ENCODE measurements at places on chromosomes 5 and 9.

DNA sequence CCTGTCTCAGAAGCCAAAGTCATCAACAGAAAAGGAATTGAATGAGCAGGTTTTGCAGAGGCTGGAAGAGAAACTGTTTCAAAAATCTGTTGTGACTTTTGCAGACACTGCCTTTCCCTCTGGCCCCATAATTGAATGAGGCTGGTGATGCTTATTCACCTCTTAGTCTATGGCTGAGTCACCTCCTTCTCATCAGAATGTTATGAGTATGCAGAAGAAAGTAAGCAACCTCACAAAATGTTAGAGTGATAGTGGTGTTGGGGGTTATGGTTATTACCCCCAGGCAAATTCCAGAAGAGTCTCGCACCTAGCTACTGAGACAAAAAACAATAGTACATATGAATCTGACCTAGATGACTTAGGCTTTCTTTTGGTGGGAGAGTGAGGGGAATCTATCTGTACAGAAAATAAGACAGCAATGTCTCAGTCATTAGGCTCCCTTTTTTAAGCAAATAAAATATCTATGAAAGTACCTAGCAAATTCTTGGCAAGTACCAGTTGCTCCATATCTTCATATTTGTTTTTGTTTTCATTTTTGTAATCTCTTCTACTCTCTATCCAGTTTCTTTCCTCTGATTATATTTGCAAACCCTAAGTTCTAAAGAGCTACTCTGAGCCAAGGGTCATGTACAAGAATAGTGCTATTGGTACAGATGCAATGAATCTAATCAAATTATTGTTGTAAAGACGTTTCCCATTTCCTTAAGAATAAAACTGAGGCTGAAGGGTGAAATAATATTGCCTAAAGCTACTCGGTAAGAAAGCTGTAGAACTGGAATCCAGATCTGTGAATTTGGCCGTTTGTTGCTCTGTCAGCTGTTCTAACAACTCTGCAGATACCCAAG, 498.1 kb upstream of the TNC start:
- no peak for DNase-seq

DNA sequence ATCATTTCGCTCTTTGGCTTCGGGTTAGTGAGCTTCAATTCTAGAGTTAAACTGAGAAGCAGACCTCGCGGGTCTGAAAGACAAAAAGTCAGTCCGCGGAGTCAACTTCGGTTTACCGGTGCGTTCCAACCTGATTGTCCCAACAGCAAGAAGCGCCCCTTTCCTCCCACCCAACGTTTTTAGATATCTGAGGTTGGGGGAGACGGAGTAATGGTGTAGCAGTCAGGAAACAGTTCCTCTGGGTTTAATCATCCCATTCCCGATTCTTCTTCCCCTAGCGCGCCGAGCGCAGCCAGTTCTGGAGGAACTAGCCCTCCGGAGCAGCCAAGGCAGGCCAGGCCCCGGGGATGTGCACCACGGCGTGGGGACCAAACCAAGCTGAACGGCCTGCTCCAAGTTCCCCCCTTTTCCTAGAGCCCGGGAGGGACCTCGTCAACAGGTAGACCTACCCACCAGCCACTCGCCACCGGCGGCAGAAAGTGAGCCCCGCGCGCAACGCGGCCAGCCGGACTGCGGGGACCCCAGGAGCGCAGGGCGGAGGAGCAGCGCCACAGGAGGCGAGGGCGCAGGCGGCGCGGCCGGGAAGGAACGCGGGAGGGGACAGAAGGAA, 622 bp upstream of the ISL1 start:
- no peak for DNase-seq

- no peak for DNase-seq
These were observed 142.7 kb downstream of the PAX5 start for GRCh38 chr9:36891341-36891811.

DNA sequence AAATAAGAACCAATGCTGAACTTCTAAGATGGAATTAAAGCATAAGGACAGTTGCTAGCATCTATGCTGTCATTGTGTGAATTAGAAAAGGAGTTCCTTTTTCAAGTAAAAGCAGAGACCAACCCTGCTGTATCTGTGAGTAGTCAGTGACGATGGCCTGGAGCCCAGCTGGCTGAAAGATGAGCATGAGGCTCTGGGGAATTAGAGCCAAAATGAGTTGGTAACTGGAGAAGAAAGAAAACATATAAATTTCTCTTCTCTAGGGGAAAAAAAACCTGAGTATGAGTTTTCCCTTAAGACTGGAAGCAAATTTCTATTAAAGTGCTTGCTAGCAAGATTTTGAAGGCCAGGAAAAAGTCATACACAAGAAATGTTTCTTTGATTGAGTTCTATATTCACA, 1.6 kb upstream of the SPZ1 start:
- no peak for DNase-seq

- peak; percentile 94 for DNase-seq
These were observed 30.8 kb downstream of the CD180 start for GRCh38 chr5:67165526-67166459.

DNA sequence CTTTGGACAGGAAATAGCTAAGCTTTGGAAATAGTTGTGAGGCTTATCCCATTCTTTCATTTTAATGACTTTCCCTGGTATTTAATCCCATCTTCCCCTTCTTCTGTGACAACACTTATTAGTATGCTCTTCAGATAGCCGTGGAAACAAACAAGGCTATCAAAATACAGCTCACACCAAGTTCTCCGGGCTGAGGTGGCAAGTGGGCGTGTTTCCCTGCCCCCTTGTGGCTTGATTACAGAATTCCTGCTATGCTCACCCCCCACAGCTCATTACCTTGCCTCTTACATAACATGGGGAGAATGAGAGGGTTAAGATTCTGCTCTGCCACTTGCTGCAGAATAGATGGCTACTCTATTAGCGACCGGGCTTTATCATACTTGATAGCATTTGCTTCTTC, 437.1 kb upstream of the TLE4 start:
- DNase-seq: no peak

DNA sequence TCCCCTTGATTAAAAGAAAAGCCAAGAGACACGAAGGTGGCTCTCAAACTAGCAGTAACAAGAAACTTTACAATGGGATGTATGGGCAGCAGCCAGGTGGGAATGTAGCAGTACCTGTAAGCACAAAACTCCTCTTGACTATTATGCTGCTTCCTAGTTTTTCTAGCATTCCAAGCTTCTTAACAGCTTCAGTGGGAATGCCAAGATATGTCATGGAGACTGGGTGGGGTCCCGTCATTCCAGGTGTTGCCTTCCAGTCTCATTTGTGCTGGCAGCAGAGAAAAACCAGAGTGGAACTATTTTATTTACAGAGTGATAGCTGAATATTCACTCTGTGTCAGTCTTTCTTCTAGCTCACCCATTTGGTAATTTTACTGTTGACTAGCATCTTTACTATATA, 236.6 kb downstream of the ARL15 start:
- DNase-seq: no peak

GRCh38 chr5:39217365-39218281, 1.7 kb downstream of the FYB1 start:
- DNase-seq: peak; percentile 91

DNA sequence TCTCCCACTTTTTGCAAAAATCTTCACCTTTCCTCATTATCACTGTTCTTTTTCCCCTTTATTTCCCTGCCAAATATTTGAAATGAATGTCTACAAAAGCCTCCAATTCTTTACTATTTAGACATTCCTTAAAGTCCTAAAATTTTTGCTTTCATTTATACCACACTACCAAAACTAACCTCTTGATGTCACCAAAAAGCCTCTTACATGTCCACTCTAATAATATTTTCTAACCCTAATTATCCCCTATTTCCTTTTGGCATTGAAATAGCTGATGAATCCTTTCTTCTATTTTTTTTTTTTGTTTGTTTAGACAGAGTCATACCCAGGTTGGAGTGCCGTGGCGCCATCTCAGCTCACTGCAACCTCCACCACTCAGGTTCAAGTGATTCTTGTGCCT, 32.3 kb upstream of the NRG2 start:
- DNase-seq: no peak

- peak; percentile 31 for DNase-seq
These were observed 6.9 kb downstream of the NOL6 start for GRCh38 chr9:33466565-33467495.

DNA sequence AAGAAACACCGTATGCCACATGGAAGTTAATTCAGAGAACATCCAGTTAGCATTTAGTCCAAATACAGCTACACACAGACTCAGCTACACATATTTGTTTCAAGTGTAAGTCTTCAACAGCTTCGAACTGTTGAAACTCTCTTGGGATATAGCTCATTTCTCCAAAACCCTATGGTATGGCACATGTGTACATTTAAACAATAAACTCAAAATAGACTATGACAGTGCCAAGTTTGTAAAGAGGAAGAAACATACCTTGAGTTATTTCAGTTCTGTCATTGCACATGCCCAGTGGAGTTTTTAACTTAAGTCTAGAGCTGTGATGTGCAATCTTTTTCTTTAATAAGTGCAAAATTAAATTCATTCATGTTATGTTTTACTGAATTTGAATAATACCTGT, 155.1 kb upstream of the RAI14 start:
- peak; percentile 72 for DNase-seq

DNA sequence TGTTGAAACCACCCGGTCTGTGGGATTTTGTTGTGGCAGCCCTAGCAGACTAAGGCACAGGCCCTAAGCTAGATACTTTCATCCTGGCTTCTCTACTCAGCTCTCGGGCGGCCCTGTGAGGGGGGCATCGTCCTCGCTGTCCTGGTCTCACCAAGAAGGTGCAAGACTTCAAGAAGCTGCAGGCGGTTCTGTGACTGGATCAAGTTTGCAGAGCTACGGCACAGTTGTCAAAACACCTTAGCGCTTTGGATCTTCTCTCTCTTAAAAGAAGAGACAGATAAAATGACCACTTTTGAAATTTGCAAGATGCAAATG, 119.4 kb upstream of the PHYKPL start:
- no peak for DNase-seq

GRCh38 chr9:128999581-129000206, 28.4 kb downstream of the SH3GLB2 start:
- no peak for DNase-seq

GRCh38 chr5:13580058-13580457, 364.4 kb downstream of the DNAH5 start:
- DNase-seq: no peak

DNA sequence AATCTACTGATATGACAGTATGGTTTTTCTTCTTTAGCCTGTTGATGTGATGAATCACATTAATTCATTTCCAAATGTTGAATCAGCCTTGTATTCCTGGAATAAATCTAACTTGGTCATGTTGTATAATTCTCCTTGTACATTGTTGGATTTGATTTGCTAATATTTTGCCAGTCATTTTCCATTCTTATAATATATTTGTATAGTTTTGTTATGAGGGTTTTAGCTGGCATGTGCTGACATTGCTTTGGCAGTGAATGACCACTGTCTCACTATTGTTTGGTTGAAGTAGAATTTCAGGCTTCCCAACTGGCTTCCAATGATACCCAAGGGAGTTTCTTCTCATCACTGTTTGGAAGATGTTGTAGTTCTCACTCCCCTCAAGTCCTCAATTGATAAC, 983.0 kb upstream of the PTPRD start:
- DNase-seq: no peak

DNA sequence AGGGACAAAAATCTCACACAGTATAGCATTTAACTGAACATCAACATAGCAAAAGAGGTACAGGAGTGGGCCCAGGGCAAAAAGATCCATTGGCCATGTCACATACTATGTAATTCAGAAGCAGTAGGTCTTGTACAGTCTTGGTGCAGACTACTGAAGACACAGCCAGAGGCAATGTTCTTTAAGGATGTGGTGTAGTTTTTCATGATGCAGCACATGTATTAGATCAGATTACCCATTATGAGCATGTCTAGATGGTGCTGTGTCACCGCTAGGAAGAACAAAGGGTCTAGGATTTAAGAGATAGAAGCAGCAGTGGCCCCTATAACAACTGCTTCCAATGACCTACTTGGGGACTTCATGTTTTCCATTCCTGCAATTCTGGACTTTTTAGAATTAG, 610.4 kb upstream of the MEF2C start:
- no peak for DNase-seq

GRCh38 chr5:32543291-32543690, 42.1 kb upstream of the SUB1 start:
- no peak for DNase-seq

GRCh38 chr9:2526071-2526828, 95.3 kb upstream of the VLDLR start:
- DNase-seq: no peak

GRCh38 chr5:179819296-179820126, 1.2 kb upstream of the SQSTM1 start:
- peak; percentile 52 for DNase-seq
